NCI-H1436 (cell line): ENCODE measurements at places on chromosomes 2 and 18.

DNA sequence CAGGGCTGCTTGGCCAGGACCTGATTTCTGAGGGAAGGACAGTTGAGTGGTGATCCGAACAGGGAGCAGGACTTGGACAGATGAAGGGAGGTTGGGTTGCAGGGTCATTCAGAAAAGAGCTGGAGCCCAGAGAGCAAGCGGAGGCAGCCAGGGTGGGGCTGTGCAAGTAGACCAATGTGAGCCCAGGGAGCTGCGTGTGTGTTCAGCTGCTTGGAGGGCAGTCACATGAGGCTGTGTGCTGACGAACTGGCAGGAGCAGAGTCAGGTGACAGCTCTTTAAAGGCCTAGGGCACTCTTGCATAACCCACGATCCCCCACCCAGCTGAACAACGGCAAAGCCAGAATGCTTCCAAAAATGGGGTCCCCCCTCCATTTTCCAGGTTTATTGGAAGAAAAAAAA is 4.6 kb upstream of the MLPH start:
- peak; percentile 77 for DNase-seq

- no peak for DNase-seq
Observed at GRCh38 chr2:110843496-110843895, 111.1 kb downstream of the ACOXL start.

DNA sequence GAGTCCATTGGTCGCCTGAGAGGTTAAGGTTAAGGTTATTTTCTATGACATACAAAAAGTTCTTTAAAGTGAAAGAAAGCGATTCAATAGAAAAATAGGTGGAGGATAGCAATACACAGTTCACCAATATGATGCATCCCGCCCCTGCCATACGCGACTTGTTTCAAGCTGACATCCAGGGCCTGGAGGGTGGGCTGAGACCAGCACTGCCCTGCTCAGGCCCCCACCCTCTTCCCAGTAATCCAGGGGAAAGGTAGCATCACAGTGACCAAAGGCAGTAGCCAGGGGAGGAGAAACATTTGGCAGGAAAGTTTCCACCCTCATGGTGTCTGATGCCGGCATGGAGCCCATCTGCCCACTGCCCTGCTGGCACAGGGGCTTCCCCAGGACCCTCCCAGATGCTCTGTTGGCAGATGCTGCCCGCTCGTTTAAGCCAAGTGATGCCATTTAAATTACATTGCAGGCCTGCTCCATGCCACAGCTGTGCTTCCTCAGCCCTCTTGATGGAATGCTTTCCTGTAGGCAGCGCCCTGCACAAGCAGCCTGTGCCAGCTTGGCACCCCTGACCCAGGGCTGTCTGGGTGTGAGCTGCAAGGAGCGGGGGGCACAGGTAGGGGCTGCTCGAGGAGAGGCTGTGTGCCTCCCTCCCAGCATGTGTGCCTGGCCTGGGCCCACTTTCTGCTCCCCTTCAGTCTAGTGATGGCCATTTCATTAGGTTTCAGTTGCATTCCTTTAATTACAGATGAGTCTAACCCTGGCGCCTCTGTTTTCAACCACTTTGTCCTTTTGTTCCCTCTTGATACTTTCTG is 10.7 kb upstream of the ANO7 start:
- DNase-seq = no peak

GRCh38 chr2:141062031-141062430 is 1068.8 kb downstream of the LRP1B start:
- no peak for DNase-seq

GRCh38 chr2:74712223-74713053 is 58.4 kb downstream of the SEMA4F start:
- DNase-seq = no peak

- DNase-seq = no peak
Observed at GRCh38 chr2:144468823-144469595, 50.9 kb downstream of the ZEB2 start.

DNA sequence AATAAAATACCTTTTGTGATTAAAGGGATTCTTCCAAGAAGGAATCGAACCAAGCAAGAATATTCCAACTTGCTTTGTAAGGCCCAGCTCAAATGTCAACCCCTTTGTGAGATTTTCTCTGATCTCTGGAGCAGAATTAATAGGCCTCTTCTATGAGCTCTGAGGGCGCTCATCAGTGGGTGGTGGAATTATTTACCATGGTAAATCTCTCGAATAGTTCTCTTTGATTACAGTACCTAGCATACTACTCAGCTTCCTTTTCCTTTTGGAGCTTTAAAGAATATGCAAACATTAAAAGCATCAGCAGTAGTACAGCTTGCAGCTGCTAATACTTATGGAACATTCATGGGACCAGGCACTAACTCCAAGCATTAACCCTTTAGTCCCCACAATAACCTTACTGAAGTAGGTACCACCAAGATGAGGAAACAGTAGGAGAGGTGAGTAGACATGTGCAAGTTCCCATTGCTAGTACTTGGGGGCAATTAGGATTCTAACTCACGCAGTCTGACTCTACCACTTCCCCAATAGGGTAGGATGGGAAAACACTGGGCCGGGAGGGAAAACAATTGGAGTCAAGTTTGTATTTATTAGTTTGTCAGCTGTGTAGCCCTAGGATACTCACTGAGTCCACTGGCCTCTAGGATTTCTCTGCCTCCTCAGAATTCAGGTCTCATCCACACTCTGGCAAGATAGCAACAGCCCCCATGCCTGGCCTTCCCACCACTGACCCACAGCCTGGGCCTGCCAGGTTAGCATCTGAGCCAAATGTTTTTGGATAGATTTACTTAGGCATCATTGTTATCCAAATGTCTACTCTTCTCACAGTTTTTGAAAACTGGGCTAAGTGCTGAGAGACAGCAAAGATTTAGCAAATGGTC is 21.7 kb downstream of the ADD2 start:
- no peak for DNase-seq

GRCh38 chr2:205675861-205676516 is 6.3 kb upstream of the NRP2 start:
- DNase-seq = peak; percentile 35

DNA sequence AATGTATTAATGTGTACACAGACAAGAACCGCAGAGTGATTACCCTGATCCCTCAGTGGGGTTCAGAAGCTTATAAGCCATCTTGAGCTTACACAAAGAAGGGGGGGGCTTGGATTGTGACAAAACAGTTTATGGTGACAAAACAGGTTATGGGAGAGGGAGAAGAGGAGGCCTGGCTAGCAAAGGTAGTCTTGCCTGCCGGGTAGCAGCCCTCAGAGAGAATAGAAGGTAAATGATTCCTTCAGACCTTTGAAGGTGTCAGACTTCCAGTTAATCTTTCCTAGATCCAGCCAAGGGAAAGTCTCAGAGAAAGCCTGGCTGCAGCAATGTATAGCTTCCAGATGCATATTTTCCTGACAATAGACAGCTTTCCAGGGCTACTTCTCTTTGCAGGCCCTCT is 44.6 kb upstream of the RAPH1 start:
- DNase-seq = no peak

DNA sequence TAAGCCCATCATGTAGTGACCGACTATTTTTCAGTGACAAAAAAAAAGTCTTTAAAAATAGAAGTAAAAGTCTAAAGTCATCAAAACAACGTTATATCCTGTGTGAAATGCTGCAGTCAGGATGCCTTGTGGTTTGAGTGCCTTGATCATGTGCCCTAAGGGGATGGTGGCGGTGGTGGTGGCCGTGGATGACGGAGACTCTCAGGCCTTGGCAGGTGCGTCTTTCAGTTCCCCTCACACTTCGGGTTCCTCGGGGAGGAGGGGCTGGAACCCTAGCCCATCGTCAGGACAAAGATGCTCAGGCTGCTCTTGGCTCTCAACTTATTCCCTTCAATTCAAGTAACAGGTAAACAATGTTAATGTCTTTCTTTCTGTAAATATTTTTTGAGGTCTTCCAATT is at the start of gene CD28:
Gene CD28 (plus strand): TSS at position 237 of the 400 bp plus-strand sequence. CDS start 58 bp downstream, at position 295.
- no peak for DNase-seq

- DNase-seq = no peak
Observed at GRCh38 chr2:239279508-239280295, 121.1 kb downstream of the HDAC4 start.

GRCh38 chr18:50162486-50163304 is 32.3 kb downstream of the MYO5B start:
- no peak for DNase-seq

DNA sequence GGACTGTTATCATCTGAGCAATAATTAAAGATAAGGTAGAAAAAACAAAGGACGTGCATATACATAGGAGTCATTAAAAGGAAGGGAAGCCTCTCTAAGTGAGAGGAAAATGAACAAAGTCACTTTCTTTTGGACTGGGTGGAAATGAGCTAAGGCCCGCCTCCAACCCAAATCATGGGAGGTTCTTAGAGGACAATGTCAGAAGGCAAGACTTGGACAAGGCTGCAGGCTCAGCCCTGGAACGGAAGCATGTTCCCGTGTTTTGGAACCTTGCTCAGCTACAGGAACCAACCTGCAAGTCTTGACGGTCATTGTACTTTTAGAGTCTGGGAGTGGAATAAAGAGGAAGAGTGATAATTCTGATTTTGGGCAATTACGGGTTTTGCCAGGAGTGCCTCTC is 59.4 kb upstream of the EPB41L3 start:
- no peak for DNase-seq

- DNase-seq = no peak
Observed at GRCh38 chr2:175097297-175097696, 70.7 kb downstream of the ATF2 start.

- no peak for DNase-seq
Observed at GRCh38 chr2:222627764-222628163, 28.1 kb downstream of the FARSB start.

- DNase-seq = no peak
Observed at GRCh38 chr2:109264595-109265328, 135.8 kb downstream of the SH3RF3 start.

GRCh38 chr2:205660521-205661124 is 21.7 kb upstream of the NRP2 start:
- DNase-seq = no peak

DNA sequence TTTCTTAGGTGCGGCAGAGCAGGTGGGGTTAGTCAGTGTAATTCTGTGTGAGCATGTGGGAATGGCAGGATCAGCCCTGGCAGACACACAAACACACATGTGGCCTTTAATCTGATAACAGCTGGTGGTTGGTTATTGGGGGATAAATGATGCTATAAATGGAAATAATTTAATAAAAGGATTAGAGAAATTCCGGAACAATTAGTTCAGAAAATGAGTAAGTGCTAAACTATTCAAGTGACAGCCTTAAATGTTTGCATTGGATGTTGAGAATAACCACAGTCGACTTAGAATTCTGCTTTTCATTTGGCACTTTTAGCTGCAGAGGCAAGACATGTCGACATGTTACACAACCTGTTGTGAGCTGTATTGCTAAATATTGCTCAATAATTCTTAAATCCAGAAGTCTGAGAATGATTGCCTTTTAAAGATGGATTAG is 7.2 kb downstream of the SMYD1 start:
- no peak for DNase-seq

- DNase-seq = no peak
Observed at GRCh38 chr2:16022548-16023240, 82.3 kb downstream of the MYCN start.

DNA sequence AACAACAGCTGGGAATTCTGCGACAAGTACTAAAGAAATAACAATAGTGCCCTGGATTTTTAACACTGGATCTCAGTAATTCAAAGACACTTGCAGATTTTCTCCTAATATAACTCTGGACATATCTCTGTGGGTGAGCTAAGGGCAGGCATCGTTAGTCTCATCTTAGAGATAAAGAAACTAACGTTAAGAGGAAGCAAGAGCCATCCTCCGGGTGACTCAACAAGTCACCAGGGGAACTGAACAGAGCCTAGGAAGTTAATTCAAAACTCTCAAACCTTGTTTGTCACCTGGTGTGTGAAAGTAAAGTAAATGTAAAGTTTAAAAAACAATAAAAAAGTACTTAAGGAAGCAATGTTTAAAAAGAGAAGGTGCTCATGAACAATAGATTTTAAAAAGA is 41.6 kb upstream of the NRP2 start:
- no peak for DNase-seq

DNA sequence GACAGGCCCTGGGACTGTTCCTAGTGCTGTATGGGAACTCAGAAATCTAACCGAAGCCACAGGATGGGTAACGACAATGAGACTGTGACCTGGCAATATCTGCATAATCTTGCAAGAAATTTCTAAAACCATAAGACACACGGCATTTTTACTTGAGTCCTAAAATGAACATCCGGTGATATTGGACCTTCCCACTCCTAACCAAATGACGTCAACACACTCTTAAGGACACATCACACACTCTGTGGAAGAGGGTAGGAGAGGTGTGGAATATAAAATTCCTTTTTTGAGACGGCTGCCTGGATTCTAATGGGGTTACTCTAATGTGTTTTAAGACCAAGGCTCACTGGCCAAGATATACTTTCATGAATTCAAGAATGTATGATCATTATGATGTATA is 195.9 kb downstream of the SLC8A1 start:
- no peak for DNase-seq

DNA sequence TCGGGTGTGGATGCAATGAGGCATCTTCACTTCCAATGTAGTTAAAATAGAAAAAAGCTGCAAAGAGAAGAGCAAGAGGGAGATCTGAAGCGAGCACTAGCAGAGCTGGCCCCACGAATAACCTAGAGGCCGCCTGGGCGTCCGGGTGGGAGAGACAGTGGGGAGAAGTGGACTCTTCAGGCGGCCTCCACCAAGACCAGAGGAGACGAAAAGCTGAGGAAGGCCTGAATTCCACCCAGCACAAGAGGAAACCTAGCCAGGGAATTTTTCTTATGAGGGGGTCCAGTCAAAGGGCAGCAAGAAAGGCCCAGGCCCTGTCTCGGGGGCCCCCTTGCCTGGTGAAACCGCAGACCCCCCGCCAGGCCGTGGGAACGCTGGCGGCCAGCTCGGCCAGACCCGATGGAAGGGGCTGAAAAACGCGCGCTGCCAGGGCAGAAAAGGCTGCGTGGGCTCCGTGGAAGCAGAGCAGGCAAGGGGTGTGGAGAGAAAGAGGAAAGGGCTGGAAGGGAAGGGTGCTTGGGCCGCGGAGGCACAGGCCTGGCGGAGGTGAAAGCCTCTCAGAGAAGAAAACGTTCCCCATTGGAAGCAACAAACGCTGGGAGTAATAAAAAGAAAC is 69.2 kb downstream of the KCTD1 start:
- no peak for DNase-seq

DNA sequence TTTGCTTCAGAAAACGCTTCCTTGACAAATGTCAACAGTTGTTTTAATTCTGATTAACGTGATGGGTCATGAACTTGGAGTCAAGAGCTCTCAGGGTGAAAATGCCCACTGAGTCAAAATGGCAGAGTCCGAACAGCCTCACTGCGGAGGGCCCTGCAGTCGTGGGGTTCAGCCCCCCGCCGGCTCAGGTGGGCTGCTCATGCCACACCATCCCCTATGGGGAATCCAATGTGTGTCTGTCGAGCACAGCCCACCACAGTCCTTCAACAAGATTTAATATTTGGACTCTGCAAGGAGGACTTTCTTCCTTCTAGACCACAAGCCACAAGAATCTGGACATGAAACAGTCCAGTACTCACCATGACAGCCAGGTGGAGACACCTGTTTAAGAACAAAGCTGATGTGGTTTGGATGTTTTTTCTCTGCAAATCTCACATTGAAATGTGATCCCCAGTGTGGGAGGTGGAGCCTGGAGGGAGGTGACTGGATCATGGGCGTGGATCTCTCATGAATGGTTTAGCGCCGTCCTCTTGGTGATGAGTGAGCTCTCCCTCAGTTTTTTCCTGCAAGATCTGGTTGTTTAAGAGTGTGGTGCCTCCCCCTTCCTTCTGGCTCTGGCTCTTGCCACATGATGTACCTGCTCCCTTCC is 201.0 kb downstream of the NDUFA10 start:
- no peak for DNase-seq

GRCh38 chr2:98454500-98455235 is 10.0 kb downstream of the INPP4A start:
- DNase-seq = no peak

GRCh38 chr2:8543383-8544170 is 138.3 kb upstream of the ID2 start:
- DNase-seq = no peak
